ENCODE measurements at places on chromosomes 13 and 19.

GRCh38 chr13:101399365-101399764 lies 16.9 kb downstream of the NALCN start:
- DNase-seq = no peak

- no peak for DNase-seq
Observed at GRCh38 chr13:25684491-25684890, 312.7 kb downstream of the ATP8A2 start.

- no peak for DNase-seq
Observed at GRCh38 chr19:45785097-45785496, 2.8 kb upstream of the DMPK start.

- DNase-seq = no peak
Observed at GRCh38 chr13:101451641-101452040, 834 bp upstream of the ITGBL1 start.

- no peak for DNase-seq
Observed at GRCh38 chr19:31596751-31597150, 247.5 kb upstream of the TSHZ3 start.

GRCh38 chr13:99960663-99961311 lies 10.8 kb downstream of the ZIC5 start:
- no peak for DNase-seq

DNA sequence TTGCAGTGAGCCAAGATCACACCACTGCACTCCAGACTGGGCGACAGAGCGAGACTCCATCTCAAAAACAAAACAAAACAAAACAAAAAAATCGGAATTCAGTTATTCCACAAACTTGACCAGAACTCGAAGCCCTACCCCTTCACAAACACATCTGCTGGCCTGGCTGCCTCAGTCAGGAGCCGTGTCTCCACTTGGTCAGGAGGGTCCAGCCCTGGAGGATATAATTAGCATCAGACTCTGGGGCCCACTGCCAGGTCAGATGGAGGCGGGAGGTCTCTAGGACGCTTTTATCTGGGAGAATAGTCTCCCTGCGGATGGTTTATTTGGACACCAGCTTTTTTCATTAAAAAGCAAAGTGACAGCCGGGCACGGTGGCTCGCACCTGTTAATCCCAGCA lies 8.0 kb downstream of the ELL start:
- DNase-seq = no peak

DNA sequence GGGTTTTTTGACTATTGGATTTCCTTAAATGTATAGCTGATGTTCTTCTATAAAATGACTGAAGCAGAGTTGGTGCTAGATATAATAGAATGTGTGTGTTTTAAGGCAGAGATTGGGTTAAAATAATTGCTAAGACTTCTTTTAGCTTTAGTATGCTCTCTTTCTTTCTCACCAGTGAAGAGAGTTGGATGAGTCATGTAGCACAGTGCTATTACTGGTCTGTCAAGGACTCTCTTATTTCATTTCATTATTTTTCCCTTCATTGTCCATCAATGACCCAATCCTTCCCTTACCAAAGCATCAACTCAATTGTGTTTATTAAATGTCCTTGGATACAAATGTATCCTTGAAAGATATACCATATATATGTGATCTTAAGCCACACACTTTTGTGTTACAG lies 268.9 kb downstream of the IRS2 start:
- DNase-seq = no peak

GRCh38 chr19:38216785-38217641 lies 7.0 kb downstream of the DPF1 start:
- DNase-seq = no peak

DNA sequence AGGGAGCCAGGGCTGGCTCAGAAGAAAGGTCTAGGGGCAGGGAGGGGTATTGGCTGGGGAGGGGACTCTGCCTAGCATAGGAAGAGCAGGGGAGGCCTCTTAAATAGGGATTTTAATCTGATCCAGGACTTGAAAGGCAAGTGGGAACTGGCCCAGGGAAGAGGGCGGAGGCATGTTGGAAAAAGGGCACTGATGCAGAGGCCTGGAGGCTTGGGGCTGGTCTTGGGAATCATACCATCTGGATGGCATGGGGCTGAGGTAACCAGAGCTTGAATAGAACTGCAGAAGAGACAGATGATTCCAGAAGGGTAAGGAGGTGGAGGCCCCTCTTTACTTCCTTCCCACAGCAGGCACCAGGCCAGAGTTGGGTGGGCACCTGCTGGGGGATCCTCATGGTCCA lies 29.1 kb downstream of the CERS4 start:
- DNase-seq = no peak

- no peak for DNase-seq
Observed at GRCh38 chr13:98769736-98770135, 17.3 kb upstream of the SLC15A1 start.

DNA sequence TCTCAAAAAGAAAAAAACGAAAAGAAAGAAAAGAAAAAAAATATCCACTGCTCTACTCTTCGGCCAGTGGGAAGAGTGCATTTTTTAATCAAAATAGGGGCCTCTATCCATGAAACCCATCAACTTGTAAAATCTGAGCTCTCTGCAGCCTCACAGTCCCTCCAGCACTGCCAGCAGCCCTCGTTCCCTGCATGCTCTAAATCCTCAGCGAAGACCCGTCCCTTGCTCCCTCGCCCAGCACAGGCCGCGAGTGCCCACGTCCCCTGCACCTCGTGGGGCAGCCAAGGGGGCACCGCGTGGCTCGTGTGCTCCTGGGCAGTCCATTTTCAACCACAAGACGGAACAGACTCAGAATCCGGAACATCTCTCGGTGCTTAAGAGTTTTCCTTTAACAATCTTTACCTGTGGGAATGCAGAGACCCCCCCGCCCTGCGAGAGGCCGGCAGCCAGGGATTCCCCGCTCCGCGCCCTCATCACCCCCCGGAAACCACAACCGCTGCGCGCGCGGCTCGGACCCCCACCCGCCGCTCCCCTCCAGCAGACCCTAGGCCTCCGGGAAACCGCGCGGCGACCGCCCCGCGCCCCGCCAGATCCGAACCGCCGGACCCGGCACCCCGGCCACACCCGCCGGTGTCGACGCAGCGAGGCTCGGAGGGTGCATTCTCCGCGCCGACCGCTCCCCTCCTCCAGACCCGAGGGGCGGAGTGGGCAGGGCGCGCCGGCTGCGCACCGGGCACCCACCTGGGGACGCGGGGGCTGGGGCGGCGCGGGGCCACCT lies 638 bp downstream of the ANKRD27 start:
- DNase-seq = no peak

DNA sequence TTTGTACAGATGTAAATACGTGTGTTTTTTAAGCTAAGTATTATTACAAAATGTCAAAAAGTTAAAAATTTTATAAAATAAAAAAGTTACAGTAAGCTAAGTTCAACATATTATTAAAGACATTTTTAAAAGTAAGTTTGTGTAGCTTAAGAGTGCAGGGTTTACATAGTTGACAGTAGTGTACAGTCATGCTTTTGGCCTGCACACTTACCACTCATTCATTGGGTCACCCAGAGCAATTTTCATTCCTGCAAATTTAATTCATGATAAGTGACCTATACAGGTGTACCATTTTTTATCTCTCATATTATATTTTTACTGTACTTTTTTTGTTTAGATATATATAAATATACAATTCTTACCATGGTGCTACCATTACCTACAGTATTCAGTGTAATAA lies 769.9 kb upstream of the SLITRK6 start:
- no peak for DNase-seq

DNA sequence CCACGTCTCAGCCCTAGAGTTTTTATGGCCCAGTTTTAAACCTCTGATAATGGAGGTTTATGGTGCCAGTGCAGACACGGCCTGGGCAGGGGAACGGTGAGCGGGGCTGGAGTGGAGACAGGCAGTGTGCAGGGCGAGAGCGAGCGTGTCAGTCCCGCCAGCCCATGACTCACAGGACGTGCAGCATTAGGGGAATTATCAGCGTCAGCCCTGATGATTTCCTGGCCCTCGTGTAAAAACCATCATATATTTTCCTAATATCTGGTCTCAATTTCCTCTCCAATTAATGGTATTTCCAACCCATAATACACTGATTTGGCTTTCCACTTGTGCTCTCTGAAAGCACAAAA lies 104.6 kb upstream of the VSTM2B start:
- DNase-seq = no peak

GRCh38 chr13:49516467-49516866 lies 20.7 kb downstream of the PHF11 start:
- no peak for DNase-seq

- DNase-seq = no peak
Observed at GRCh38 chr13:32472194-32472621, 44.3 kb upstream of the N4BP2L1 start.

GRCh38 chr13:40102854-40103253 lies 447.4 kb downstream of the COG6 start:
- no peak for DNase-seq

DNA sequence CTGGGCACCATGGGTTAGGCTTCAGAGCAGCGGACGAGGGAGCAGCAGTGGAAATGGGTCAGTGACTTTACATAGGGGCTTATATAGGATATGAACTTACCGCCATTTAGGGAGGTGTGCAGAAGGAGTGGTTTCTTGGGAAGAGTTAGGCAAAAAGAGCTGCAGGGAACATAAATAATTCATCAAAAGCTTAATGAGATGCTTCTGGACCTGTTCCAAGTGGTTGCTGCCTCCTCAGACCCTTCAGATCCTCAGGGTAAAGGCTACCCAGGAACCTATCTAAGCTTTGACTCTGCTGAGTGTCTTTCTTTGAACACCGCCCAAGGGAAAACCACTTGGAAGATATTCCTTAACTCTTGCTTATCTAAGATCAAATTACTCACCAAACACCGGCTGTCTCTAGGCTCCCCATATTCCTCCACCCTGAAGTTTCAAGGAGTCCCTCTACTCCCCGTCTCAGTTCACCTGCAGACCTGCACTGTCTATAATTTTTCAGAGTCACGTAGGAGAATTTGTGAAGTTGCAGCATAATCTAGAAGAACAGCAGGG lies at the start of gene IGFL4:
Gene IGFL4, minus strand, starts transcription at position 51 of the 549 bp plus-strand sequence. Its CDS starts 40 bp downstream, at position 11.
- peak; percentile 56 for DNase-seq

DNA sequence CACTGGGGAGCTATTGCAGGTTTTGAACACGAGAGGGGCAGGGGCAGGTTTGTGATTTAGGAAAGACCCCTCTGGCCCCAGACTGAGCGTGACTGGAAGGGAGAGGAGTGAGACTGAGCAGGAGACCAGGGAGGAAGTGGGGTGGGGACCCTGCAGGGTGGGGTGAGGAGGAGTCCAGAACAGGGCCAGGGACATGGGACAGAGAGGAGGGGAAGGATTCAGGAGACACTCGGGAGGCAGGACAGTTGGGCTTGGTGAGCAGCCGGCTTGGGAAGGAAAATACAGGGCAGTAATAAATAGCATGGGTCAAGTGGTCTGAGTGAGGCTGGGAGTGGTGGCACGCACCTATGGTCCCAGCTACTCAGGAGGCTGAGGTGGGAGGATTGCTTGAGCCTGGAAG lies 9.4 kb downstream of the FOSB start:
- DNase-seq = no peak

- DNase-seq = no peak
Observed at GRCh38 chr13:22240716-22241115, 569.8 kb downstream of the FGF9 start.

DNA sequence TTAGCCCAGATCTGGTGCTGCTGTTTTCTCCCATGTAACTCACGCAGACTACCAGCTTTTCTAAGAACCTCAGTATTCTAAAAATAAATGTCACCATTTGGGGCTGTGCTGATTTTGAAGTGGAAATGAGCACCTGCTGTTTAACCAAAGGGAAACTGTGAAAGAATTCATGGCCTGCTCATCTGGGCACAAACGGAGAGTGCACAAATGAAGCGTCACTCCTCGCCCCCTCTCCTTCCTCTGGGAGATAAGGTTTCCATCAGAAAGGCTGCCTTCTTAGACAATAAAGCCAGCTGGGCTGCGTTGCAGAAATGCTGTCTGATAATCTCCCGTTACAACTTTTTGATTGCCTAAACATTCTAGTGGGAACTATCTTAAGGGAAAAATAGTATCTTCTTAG lies 73.7 kb upstream of the SLC15A1 start:
- DNase-seq = no peak

- peak; percentile 63 for DNase-seq
Observed at GRCh38 chr19:15563325-15563794, 51.7 kb upstream of the CYP4F8 start.

- DNase-seq = no peak
Observed at GRCh38 chr13:51846756-51847155, 1.8 kb upstream of the TMEM272 start.

GRCh38 chr19:21221693-21222092 lies 79.9 kb downstream of the ZNF431 start:
- DNase-seq = no peak

- no peak for DNase-seq
Observed at GRCh38 chr19:18999016-18999758, 34.1 kb downstream of the SUGP2 start.

DNA sequence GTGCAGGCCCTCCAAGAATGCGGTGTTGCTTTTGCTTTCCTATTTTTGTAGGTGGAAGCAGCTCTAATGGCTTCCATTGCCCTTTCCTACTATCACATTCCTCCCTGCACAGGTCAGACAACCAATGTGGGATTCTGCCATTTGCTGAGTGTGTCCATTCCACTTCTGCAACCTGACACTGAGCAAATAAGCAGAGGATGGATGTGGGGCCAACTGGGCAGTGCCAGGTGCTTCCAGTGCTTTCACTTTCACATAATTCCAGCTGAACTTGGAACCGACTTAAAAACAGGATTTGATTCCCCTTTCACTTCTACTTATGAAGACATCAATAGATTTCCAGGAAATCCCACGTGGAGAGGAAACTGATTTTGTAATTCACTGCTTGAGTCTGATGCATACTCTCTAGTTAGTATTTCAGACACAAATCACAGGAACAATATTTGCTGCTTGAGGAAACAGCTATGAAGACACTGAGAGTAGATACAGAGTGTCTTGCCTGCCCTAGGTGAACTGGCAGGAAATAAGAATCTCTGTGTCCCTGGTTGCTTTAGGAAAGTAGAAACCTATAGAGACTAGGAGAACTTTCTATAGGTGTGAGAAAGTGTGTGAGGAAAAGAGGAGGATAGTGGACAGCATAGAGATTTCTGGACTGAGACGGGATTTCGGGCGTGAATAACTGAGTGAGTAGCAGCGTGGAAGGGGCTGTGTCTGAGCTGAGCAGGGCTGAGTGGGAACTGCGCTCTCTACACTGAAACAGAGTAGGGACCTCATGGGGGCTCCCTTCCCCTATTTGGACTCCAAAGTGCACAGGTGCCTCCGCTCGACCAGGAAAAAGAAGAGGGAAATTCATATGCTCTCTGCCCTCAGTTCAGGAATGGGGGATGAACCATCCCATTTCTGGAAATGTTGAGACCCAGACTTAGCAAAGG lies 22.5 kb downstream of the LGALS16 start:
- peak; percentile 22 for DNase-seq

DNA sequence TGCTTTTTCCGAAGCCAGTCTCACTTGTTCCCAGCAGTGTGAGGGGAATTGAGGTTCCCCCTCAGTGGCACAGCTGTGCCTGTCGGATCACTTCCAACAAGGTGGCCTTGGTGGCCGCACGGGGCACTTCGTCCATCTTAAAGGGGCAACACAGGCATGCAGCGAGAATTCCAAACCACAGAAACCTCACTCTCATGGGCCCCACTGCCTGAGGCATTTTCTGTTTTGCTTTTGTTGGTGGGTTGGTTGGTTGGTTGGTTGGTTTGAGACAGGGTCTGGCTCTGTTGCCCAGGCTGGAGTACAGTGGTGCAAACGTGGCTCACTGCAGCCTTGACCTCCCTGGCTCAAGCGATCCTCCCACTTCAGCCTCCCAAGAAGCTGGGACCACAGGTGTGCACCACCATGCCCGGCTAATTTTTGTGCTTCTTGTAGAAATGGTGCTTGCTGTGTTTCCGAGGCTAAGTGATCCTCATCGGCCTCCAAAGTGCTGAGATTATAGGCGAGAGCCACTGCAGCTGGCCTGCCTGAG lies 3.7 kb upstream of the NDUFS7 start:
- no peak for DNase-seq

- no peak for DNase-seq
Observed at GRCh38 chr19:49498475-49498874, 2.2 kb downstream of the RPS11 start.
